Activated CD4-positive, alpha-beta T cell treated with anti-CD3 and anti-CD28 coated beads, Interleukin-2, amount 50 U/mL, for 4 hours (primary cell): ENCODE measurements at places on chromosomes 11 and 22.

GRCh38 chr11:11125618-11126017, 227.4 kb downstream of the CSNK2A3 start:
- no peak for DNase-seq

DNA sequence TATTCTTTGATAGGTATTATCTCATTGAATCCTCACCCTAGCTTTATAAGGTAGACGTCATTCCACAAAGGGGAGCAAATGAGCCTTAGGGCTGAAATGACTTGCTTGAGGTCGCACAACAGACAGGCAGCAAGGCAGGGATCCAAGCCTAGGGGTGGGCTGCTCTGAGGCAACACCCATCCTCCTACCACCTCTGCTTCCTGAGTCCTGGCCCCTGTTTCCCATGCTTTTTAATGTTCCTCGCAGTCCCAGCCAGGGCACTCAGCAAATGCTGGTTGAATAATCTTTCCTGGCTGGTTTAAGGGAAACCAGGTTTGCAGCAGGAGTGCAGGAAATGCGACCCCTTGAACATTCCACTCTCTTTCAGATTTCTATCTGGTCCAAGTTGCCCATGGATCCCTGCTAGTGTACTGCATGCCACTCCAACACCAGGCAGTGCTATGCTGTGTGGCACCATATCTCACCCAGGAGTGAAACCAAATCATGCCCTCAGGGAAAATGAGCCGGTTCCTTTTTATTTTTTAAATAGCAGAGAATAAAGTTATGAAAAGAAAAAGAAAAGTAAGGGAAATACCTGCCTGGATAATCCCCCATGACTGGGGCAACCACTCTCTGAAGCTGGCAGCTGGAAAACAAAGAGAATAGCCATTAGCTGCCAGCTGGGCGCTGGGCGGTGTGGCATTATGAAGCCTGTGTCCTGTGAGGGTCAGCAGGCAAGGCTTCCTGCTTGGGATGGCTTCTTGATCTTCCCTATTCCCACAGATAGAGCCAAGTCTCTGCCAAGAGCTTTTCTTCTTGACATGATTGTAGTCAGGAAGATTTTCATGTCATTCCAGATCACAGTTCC, 21.8 kb downstream of the MICAL2 start:
- no peak for DNase-seq

GRCh38 chr11:60872961-60873524, 5.7 kb downstream of the ZP1 start:
- no peak for DNase-seq

DNA sequence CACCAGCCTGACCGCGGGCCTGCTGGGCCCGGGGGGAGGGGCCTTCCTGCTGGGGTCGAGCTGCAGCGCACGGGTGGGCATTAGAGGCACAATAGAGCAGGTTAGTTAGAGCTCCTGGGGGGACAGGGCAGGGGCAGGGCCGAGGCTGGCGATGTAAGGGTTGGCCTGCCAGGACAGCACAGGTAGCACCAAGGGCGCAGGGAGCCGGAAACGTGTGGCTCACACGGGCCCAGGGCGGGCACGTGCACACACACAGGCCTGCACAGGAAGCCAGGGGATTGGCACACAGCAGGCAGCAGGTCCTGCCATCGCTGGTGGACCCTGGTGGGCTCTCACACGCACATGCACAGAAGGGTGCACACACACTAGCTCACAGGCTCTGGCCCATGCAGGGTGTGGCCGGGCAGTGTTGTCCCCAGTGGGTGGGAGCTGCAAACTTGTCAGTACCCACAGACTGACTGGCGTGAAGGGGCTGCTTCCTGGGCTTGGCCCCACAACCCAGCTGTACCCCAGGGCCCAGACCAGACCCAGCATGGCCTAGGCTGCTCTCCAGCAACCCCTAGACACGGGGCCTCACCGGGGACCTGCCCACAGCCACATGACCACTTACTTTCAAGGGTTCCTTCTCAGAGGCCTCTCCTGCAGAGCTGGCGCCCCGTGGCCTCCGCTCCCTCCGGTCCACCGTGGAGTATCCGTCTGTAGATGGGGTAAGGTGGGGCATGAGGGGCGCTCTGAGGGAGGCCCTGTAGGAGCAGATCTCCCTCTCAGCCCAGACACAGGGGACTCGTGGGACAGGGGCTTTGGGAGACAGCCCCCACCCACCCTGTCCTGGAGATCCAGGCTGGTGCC, 29.9 kb upstream of the TXNRD2 start:
- DNase-seq: no peak

- no peak for DNase-seq
Measured at GRCh38 chr11:12109591-12110196, 696 bp upstream of the MICAL2 start.

GRCh38 chr22:29030618-29031226, 30.9 kb downstream of the C22orf31 start:
- no peak for DNase-seq

GRCh38 chr22:43867839-43868635, 5.7 kb upstream of the SULT4A1 start:
- no peak for DNase-seq

DNA sequence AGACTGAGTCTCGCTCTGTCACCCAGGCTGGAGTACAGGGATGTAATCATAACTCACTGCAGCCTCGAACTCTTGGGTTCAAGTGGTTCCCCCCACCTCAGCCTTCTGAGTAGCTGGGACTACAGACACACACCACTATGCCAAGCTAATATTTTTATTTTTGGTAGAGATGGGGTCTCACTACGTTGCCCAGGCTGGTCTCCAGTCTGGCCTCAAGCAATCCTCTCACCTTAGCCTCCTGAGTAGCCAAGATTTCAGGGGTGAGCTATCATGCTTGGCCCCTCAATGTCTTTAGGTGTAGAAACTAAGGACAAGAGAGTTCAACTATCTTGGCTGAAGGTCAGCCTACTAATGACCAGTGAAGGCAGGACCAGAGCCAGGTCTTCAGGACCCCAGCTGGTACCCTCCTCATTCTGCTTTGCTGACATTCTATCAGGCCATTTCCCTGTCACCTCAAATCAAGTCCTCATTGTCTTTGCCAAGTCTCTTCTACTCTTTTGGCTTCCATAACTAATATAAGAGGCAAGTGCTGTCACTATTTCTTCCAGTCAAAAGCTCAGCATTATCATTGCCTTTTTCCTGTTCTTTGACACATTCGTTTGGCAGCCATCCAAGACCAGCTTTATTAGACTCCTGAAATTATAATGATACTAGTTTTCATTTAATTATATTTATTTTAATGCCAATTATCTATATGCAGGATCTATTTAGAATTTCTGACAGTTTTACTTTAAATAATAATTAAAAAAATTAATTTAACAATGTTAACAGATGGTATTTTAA, 264.2 kb upstream of the PITPNB start:
- no peak for DNase-seq

DNA sequence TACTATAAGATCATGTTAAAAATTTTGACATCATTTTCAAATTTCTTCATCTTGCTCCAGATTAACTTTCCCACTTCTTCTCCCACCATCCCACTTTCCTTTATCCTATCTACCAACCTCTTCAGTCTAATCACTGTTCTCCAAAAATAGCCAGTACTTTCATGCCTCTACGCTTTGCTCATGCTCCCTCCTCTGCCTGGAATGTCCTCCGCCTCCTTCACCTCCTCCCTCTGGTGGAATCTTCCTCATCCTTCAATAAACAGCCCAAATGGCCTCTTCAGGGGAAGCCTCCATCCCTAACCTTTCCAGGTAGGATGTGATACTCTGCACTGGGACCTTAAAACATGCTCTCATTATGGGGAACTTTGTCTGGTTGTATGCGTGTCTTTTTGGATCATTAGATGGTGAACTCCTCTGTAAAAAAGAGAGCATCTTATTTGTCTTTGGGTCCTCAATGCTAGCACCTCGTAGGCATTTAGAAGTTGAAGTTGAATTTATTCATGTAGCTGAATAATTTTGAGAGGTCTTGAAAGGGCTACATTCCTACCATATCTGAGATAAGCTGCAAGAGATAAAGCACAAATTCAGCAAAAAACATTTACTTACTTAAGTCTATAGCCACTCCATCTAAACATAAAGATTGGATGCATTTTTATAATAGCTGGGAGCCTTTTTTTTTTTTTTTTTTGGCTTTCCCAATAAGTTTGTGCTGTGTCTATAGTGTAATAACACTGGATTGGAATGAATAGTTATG, 8.0 kb upstream of the CSRP3 start:
- no peak for DNase-seq

- no peak for DNase-seq
Measured at GRCh38 chr11:43736502-43737200, 56.1 kb downstream of the HSD17B12 start.

DNA sequence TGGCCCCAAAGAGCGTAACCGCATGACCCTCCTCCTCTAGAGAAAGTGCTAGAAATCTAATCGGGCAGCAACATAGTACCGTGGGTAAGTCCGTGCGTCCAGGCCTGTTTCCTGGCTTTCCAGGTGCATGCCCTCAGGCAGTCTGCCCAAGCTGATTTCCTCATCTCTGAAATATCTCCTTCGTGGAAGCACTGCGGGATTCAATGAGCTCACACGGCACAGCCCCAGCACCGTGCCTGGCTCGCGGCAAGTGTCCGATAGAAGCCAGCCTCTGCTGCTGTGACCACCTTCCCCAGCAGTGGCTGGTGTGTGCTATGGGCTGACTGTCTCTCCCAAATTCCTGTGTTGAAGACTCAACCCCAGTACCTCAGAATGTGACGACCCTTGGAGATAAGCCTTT, 20.7 kb downstream of the RPUSD4 start:
- no peak for DNase-seq

- DNase-seq: peak; percentile 35
Measured at GRCh38 chr22:29625090-29625825, 21.8 kb downstream of the NF2 start.
